Hepatocyte (in vitro differentiated cells): ENCODE measurements at places on chromosomes 12 and 14. TPM values are rescaled to one million over a fixed set of nuclear protein-coding genes. Genes with fewer than 3 reads are reported as not detected.

Gene CMA1
- total RNA-seq: not detected in 2 replicates

Gene LMNTD1
- total RNA-seq: 0.87 TPM in 1 of 2 replicates, not detected in the other

DNA sequence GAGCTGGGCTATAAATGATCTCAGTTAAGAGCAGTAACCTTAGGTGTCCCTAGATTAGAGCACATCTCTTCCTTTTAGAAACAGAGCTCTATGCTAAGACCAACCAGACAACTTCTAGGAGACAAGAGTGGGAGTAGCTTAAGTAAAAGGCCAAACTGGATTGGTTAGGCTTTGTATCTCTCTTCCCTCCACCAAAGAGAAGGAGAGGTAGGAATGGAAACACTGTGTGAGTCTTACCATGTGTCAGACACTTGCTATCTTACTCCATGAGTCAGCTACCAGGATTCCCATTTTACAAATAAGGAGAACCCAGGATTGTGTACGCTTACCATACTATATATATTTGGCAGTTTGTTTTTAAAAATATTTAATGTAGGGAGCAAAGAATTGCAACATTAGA, 122.9 kb downstream of the PAX9 start:
- no peak for DNase-seq
- H3K27ac ChIP-seq: no peak overlapping the region
- H3K36me3 ChIP-seq: no peaks in the 10 kb centered on the region
- H3K27me3 ChIP-seq: no peaks in the 10 kb centered on the region
- H3K4me1 ChIP-seq: no peaks in the 10 kb centered on the region
- H3K4me3 ChIP-seq: no peak overlapping the region

GRCh38 chr12:101859664-101860607, 17.4 kb upstream of the DRAM1 start:
- H3K36me3 ChIP-seq: no peaks in the 10 kb centered on the region
- no peaks in the 10 kb centered on the region for H3K27me3 ChIP-seq
- H3K4me1 ChIP-seq: peaks cover 18% of the 10 kb centered on the region
- DNase-seq: no peak
- H3K4me3 ChIP-seq: no peak overlapping the region

- no peak overlapping the region for H3K4me3 ChIP-seq
- H3K4me1 ChIP-seq: no peaks in the 10 kb centered on the region
- DNase-seq: no peak
- H3K27ac ChIP-seq: no peak overlapping the region
- H3K27me3 ChIP-seq: no peaks in the 10 kb centered on the region
These were observed 186.3 kb downstream of the ALG10 start for GRCh38 chr12:34208331-34209258.

DNA sequence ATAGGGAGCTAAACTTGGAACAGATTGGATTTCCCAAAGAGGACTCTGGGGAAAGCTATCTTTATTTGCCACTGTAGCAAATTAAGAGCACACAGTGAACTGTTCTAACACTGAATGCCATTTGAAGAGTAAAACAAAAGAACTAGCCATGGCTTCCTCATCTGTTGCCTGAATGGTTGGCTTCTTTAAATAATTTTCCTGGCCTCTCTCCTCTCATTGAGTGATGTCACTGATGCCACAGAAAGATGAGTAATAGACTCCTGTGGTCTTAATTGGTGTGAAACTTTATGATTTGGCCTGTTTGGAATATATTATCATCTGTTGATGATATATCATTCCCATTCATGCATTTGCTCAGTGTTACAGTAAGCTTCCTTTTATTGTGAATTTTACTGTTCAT, 42.5 kb downstream of the WDR20 start:
- H3K27me3 ChIP-seq: no peaks in the 10 kb centered on the region
- H3K4me1 ChIP-seq: peaks cover 20% of the 10 kb centered on the region
- H3K36me3 ChIP-seq: no peaks in the 10 kb centered on the region
- DNase-seq: no peak
- no peak overlapping the region for H3K27ac ChIP-seq
